ENCODE measurements at places on chromosomes 7 and 10. TPM values are rescaled to one million over a fixed set of nuclear protein-coding genes. Genes with fewer than 3 reads are reported as not detected.

DEPP1 gene
- total RNA-seq, result 31.7 TPM

FAM3C gene
- total RNA-seq, result 55.7 TPM

SPDYE3 gene
- not detected for total RNA-seq

FGFR2 gene
- 3.7 TPM for total RNA-seq

DRGX gene
- not detected for total RNA-seq
